Endothelial cell of umbilical vein (primary cell): ENCODE measurements at places on chromosomes 5 and 9. TPM values are rescaled to one million over a fixed set of nuclear protein-coding genes. Genes with fewer than 3 reads are reported as not detected.

The TRUB2 gene
- 35.4 and 39.3 TPM in 2 replicates for total RNA-seq

The TICAM2 gene
- 3.2 and 3.5 TPM in 2 replicates for total RNA-seq

The PAX5 gene
- not detected in 2 replicates for total RNA-seq

The IL33 gene
- total RNA-seq: 8.5 and 13.8 TPM in 2 replicates

The DND1 gene
- total RNA-seq: 1.1 TPM in 2 replicates

The CAST gene
- 172 and 194 TPM in 2 replicates for total RNA-seq

GRCh38 chr5:124087752-124088151 is 575.8 kb downstream of the CSNK1G3 start:
- H3K36me3 ChIP-seq: no peaks in the 10 kb centered on the region
- H3K4me3 ChIP-seq: no peak overlapping the region
- DNase-seq: no peak
- peaks cover 6% of the 10 kb centered on the region for H3K4me1 ChIP-seq
- H3K27ac ChIP-seq: no peak overlapping the region
- no peaks in the 10 kb centered on the region for H3K27me3 ChIP-seq

GRCh38 chr5:11396917-11397316 is 507.3 kb downstream of the CTNND2 start:
- H3K4me3 ChIP-seq: no peak overlapping the region
- H3K27me3 ChIP-seq: no peaks in the 10 kb centered on the region
- H3K27ac ChIP-seq: no peak overlapping the region
- H3K4me1 ChIP-seq: no peaks in the 10 kb centered on the region
- H3K36me3 ChIP-seq: no peaks in the 10 kb centered on the region
- no peak for DNase-seq

DNA sequence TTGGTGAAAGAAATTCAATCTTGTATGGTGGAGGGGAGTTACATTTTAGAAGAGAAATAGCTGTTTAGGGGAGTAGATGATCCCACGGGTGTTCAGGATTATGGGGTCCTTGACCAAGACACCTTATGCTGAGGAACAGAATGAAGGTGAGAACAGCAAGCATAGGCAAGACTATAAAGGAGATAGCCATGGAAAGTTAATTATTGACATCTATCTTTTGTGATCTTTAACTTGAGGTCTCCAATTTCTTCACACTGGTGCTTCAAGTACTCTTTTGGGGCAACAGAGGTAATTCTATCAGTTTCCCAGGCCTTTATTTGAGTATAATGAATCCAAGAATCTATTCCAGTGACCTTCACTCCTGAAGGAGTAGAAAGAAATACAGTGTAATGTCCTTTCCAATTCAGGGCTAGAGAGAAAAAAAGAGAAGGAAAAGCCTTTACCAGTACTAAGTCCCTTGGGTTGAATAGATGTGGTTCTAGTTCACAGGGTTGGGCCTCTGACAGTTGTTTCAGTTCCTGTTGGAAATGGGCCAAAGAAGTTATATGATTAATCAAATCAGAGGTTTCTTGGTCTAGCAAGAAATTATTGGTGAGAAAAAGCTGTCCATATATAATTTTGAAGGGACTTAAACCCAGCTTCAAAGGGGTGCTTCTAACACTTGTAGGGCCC is 2104.1 kb upstream of the ACO1 start:
- no peaks in the 10 kb centered on the region for H3K36me3 ChIP-seq
- DNase-seq: no peak
- no peaks in the 10 kb centered on the region for H3K27me3 ChIP-seq
- no peak overlapping the region for H3K4me3 ChIP-seq

GRCh38 chr5:160054831-160055230 is 45.9 kb downstream of the TTC1 start:
- H3K4me3 ChIP-seq: no peak overlapping the region
- no peak overlapping the region for H3K27ac ChIP-seq
- no peak for DNase-seq
- H3K4me1 ChIP-seq: no peaks in the 10 kb centered on the region

- DNase-seq: no peak
- no peaks in the 10 kb centered on the region for H3K27me3 ChIP-seq
- no peak overlapping the region for H3K27ac ChIP-seq
These were observed 13.0 kb upstream of the GLIPR2 start for GRCh38 chr9:36123515-36123914.

DNA sequence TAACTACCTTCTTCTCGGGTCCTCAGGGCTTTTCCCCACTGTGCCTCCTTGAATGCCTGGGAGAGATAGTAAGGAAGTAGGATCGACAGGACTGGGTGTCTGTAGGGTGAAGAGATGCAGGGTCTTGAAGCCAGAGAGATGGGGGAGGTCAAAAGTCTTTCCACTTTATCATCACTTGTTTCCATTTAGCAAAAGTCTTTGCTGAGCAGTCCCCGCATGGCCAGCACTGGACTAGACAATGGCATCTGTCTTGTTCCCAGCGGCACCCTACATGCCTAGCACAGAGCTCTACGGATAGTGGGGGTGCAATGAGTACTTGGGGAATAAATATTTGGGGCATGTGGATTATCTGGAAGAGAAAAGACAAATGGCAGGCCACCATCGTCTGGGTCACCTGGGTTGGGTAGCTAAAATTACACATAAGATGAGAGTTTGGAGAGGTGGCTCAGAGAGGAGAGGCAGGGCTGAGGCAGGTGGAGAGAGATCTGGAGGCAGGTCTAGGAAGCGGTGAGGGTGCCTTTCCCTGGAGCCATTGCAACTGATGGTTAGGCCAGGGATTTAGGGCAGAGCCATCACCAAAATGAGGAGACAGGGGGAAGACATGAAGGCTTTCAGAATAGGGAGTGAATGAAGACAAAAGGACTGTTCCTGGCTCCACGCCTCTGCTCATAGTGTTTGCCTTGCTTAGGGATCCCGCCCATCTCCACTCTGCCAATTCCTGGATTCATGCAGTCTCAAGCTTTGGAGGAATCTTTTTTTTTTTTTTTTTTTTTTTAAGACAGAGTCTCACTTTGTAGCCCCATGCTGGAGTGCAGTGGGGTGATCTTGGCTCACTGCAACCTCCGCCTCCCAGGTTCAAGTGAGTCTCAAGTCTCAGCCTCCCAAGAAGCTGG is 250.8 kb upstream of the KLF4 start:
- no peak for DNase-seq
- no peak overlapping the region for H3K4me3 ChIP-seq
- H3K4me1 ChIP-seq: no peaks in the 10 kb centered on the region
- H3K27ac ChIP-seq: no peak overlapping the region

DNA sequence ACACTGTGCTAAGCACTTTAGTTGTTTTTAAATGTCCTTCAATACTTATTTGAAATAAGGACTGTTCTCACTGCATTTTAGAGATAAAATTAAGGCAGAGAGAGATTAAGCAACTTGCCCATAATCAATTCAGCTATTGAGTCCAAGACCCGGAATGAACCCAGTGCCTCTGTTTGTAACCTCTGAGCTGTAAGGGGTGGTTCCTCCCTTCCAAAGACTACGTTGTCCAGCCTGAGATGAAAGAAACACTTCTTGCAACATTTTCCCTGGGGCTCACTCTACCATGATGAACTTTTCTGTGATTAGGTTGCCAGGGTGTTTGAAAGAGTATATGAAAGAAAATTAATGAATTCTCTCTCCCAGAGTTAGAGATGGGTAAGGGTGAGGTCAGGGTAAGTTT is 22.0 kb upstream of the MAP1B start:
- DNase-seq: no peak
- H3K27me3 ChIP-seq: peaks cover 24% of the 10 kb centered on the region
- H3K36me3 ChIP-seq: no peaks in the 10 kb centered on the region
- H3K4me1 ChIP-seq: no peaks in the 10 kb centered on the region
- H3K27ac ChIP-seq: no peak overlapping the region

DNA sequence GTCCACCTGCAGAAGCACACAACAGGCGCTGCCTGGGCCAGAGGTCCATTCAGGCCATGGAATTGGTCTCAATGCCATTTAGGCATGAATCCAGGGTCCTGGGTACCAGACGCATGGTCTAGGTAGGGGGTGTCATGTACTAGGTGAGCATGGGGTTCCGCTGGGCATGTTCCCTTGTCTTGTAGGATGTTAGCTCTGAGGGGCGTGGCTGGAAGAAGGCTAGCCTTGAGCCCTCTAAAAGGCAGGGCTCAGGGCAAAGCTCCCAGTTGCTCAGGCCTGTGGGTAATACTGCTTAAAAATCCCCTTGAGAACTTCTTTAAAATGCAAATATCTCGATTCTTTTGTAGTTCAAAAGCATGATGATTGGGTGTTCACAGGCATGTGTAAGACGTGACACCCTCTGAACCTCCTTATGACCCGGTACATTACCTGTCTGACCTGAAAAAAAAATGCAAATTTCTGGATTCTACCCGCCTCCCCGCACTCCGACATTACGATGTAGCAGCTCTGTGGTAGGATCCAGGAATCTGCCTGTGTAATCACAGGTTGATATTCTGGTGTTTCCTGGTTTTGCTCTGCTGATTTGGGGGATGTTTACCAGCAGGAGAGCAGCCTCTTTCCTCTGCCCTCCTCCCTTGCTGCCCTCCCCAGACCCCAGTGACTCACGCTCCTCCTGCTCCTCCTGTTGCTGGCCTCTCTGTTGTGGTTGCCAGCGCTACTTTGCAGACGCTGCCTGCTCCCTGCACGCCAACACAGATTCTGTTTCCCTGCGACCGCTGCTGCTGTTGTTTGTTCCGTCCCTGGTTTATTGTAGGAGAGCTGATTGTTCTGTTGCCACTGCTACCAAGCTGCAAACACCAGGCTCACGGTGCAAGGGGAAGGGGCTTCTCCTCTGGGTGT is 5.7 kb downstream of the TMC1 start:
- H3K4me1 ChIP-seq: peaks cover 34% of the 10 kb centered on the region
- no peaks in the 10 kb centered on the region for H3K36me3 ChIP-seq
- no peaks in the 10 kb centered on the region for H3K27me3 ChIP-seq
- H3K4me3 ChIP-seq: no peak overlapping the region

GRCh38 chr9:33139421-33140228 is 27.5 kb downstream of the B4GALT1 start:
- H3K4me3 ChIP-seq: no peak overlapping the region
- H3K27me3 ChIP-seq: no peaks in the 10 kb centered on the region
- H3K27ac ChIP-seq: no peak overlapping the region
- no peaks in the 10 kb centered on the region for H3K36me3 ChIP-seq
- H3K4me1 ChIP-seq: peaks cover 12% of the 10 kb centered on the region

DNA sequence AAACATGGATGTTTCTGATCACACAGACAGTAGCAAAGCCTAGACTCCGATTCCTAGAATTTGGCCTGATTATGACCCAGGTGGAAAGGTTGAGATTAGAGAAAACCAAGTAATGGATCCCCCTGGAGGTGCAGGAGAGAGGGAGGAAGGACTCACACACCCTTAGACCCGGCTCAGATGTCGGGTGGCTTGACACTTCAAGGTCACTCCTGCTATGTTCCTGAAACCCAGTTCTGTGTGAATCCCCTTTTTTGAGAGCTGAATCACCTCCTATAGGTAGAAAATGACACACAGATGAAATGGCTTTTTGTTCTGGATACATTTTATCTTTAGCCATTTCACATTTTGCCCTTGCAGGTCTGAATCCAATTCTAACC is 192.8 kb downstream of the ARRDC3 start:
- H3K4me1 ChIP-seq: peaks cover 6% of the 10 kb centered on the region
- H3K36me3 ChIP-seq: no peaks in the 10 kb centered on the region
- H3K27me3 ChIP-seq: no peaks in the 10 kb centered on the region
- no peak overlapping the region for H3K4me3 ChIP-seq
- H3K27ac ChIP-seq: no peak overlapping the region

DNA sequence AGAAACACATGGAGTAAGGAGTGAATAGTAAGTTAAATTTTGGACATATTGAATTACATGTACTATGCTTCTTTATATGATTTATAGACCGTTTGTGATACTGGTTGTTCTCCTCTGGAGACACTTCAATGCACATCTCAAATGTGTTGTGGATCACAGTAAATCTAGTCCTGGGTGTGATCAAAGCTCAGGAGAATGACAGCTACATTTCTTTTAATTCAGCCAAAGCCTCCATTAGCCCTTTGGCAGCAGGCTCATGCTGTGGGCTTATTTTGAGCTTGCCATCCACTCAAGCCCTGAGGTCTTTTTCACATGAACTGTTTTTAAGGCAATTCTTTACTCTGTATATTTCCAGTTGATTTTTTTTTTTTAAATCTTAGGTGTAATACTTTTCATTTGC is 34.6 kb upstream of the ACTBL2 start:
- H3K4me1 ChIP-seq: no peaks in the 10 kb centered on the region
- H3K27me3 ChIP-seq: no peaks in the 10 kb centered on the region
- H3K36me3 ChIP-seq: no peaks in the 10 kb centered on the region

GRCh38 chr9:110103257-110103656 is 104.7 kb downstream of the C9orf152 start:
- peaks cover 14% of the 10 kb centered on the region for H3K4me1 ChIP-seq
- peaks cover 4% of the 10 kb centered on the region for H3K36me3 ChIP-seq
- H3K27ac ChIP-seq: no peak overlapping the region
- no peak overlapping the region for H3K4me3 ChIP-seq

DNA sequence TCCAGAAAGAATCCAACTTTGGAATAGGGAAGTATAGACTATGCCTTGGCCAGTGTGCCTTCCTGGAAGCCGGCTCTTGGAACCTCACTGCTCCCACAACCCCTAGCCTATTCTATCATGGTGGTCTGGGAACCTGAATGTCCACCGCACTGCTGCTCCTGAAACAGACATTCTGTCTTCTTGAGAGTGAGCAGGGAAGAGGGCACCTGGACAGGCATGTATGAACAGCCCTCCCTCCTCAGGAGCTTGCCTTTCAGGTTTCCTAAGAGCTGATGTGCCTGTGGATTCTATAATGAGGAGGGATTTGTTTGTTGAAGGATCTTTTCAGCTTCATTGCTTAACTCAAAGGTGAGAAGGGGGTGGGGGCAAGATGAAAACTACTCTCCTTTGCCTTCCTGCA is 55.1 kb upstream of the XPA start:
- no peak overlapping the region for H3K27ac ChIP-seq
- DNase-seq: no peak
- H3K4me3 ChIP-seq: no peak overlapping the region
- no peaks in the 10 kb centered on the region for H3K36me3 ChIP-seq
- H3K27me3 ChIP-seq: peaks cover 18% of the 10 kb centered on the region
- no peaks in the 10 kb centered on the region for H3K4me1 ChIP-seq

- no peaks in the 10 kb centered on the region for H3K27me3 ChIP-seq
- H3K4me1 ChIP-seq: peaks cover 5% of the 10 kb centered on the region
- H3K27ac ChIP-seq: peak overlapping the region; percentile 64
- H3K4me3 ChIP-seq: peak overlapping the region; percentile 70
- no peak for DNase-seq
- no peaks in the 10 kb centered on the region for H3K36me3 ChIP-seq
These were observed 492 bp downstream of the TENT2 start for GRCh38 chr5:79612667-79613198.

DNA sequence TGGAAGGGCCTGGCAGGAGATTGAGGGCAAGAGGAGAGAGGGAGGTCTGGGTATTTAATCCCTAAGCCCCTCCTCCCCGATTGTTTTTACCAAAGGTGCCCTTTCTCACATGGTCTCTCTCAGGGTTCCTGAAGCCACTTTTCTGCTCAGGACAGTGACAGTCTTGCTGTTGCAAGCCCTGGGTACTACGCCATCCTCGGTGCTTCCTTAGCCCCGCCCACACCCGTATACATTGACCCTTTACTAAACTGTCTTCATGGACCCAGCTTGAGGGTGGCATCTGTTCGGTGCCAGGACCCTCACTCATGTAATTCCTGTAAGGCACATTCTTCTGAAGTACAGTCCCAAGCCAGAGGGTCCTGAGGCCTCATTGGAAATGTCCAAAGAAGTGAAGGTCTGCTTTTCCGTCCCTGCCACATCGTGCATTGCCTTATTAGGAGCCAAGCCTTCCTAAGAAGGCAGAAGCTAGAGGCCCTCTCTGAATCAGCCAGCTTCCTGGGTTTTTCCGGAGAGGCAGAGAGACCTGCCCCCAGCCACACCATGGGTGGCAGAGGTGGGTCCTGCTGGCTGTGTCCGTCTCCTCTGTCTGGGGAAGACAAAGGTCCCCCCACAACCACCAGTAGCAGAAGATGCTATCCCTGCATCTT is 1.9 kb upstream of the SH3PXD2B start:
- no peaks in the 10 kb centered on the region for H3K36me3 ChIP-seq
- peak overlapping the region; percentile 45 for H3K27ac ChIP-seq
- DNase-seq: no peak
- H3K27me3 ChIP-seq: no peaks in the 10 kb centered on the region
- peaks cover 41% of the 10 kb centered on the region for H3K4me1 ChIP-seq
- H3K4me3 ChIP-seq: no peak overlapping the region
